Heart left ventricle (tissue), 16 donors: ENCODE measurements at places on chromosomes 13 and 19. TPM values are rescaled to one million over a fixed set of nuclear protein-coding genes. Genes with fewer than 3 reads are reported as not detected.
A peak's percentile ranks its signal among the peaks of the same experiment; 100 is the strongest.

DNA sequence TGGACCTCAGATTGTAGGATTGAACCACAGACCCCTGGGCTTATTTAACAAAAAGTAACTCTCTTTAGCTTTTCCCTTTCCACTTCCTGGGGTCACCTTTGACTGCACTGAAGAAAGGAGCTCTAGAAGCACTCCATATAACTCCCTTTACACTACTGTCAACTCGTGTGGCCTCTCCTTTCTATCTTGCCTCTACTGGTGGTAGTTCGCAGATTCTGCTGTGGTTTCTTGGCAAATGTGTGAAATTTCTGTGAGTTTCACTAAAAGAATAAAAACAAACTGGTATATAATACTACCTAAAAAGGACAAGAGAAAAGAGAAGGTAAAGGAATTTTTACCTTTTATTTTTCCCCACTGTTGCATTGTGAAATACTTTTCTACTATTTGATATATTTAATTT lies 1298.1 kb downstream of the PCDH9 start:
- H3K4me1 ChIP-seq = no peaks in the 10 kb centered on the region
- H3K27ac ChIP-seq = no peak overlapping the region
- no peaks in the 10 kb centered on the region for H3K36me3 ChIP-seq

GRCh38 chr13:46866150-46866549 lies 30.7 kb downstream of the HTR2A start:
- H3K4me3 ChIP-seq = no peak overlapping the region
- no peaks in the 10 kb centered on the region for H3K4me1 ChIP-seq
- H3K36me3 ChIP-seq = no peaks in the 10 kb centered on the region
- peak; percentile 66 for DNase-seq
- peaks cover 7% of the 10 kb centered on the region for H3K27me3 ChIP-seq

- no peak overlapping the region for H3K4me3 ChIP-seq
- H3K27me3 ChIP-seq = no peaks in the 10 kb centered on the region
- H3K4me1 ChIP-seq = no peaks in the 10 kb centered on the region
- H3K27ac ChIP-seq = no peak overlapping the region
- no peaks in the 10 kb centered on the region for H3K36me3 ChIP-seq
Observed at GRCh38 chr13:20258208-20258962, 26.3 kb upstream of the GJB6 start.

- H3K4me1 ChIP-seq = peaks cover 14% of the 10 kb centered on the region
- peak; percentile 84 for DNase-seq
- no peak overlapping the region for H3K27ac ChIP-seq
Observed at GRCh38 chr19:8580710-8581281, 3.6 kb upstream of the MYO1F start.

DNA sequence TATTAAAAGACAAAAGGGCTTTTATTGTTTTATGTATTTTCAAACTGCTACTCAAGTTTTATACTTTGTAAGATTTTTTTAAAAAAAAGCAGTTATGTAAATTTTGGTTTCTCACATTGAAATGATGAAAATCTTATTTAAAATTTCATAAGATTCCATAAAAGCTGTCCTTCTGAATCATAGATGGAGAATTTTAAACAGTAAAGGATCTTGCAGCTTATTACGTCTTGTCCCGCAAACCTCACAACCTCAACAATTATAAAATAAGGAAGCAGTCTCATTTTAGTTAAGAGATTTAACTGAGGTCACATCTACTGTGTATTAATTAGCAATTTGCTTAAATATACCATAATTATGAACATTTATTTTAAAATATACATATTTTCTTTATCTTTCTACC lies 581.0 kb upstream of the SPRY2 start:
- H3K36me3 ChIP-seq = no peaks in the 10 kb centered on the region
- DNase-seq = no peak
- no peak overlapping the region for H3K27ac ChIP-seq
- no peaks in the 10 kb centered on the region for H3K4me1 ChIP-seq

DNA sequence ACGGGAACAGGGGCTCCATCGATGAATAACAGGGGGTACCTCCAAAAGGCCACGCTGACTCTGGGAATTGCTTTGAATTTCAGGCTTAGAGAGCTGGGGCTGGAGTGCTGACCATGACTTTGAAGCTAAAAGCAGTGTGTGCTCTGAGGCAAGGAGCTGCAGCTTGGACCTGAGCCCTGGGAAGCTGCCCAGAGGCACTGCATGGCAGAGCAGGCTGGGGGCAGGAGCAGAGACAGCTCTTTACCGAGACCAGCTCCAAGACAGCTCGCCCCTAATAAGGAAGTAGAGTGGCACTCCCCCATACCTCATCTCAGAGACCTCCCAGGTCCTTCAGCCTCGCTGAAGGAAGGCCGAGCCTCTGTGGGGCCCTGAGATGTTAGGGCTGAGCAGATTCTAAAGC lies 200.2 kb downstream of the COL4A1 start:
- H3K27me3 ChIP-seq = no peaks in the 10 kb centered on the region
- no peak overlapping the region for H3K4me3 ChIP-seq
- H3K27ac ChIP-seq = peak overlapping the region; percentile 69
- peak; percentile 81 for DNase-seq

Gene IFT88
- total RNA-seq = 8.8 TPM

- H3K27ac ChIP-seq = no peak overlapping the region
- no peak overlapping the region for H3K4me3 ChIP-seq
- DNase-seq = no peak
- no peaks in the 10 kb centered on the region for H3K27me3 ChIP-seq
Observed at GRCh38 chr13:106432636-106433035, 102.8 kb downstream of the EFNB2 start.

DNA sequence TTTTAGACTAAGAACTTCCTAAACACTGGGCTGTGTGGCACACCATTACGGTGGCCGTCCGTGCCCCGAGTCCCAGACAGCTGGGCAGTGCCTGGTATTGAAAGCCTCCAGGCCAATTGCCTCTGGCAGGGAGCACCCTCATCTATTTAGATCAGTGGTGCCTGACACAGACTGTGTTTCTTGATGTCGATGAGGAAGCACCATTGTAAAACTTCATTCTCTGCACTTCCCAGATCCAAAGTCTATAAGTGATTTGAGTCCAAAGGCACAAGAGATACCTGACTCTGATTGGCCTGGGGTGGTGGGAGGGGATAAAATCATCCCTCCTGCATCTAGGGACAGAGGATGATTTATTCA lies 8.5 kb upstream of the STK24 start:
- peaks cover 5% of the 10 kb centered on the region for H3K4me1 ChIP-seq
- no peak for DNase-seq
- no peak overlapping the region for H3K27ac ChIP-seq
- no peaks in the 10 kb centered on the region for H3K27me3 ChIP-seq

GRCh38 chr13:95714142-95714832 lies 37.3 kb downstream of the DNAJC3 start:
- DNase-seq = no peak
- H3K4me1 ChIP-seq = no peaks in the 10 kb centered on the region
- peaks cover 7% of the 10 kb centered on the region for H3K36me3 ChIP-seq
- no peak overlapping the region for H3K4me3 ChIP-seq
- H3K27me3 ChIP-seq = no peaks in the 10 kb centered on the region
- no peak overlapping the region for H3K27ac ChIP-seq

Gene PPP1R13L
- 127 TPM for total RNA-seq

Gene CCDC9
- 12.8 TPM for total RNA-seq

GRCh38 chr19:38665950-38666662 lies 18.7 kb downstream of the ACTN4 start:
- H3K4me3 ChIP-seq = no peak overlapping the region
- H3K4me1 ChIP-seq = peaks cover 100% of the 10 kb centered on the region
- H3K27me3 ChIP-seq = no peaks in the 10 kb centered on the region
- H3K27ac ChIP-seq = peak overlapping the region; percentile 96

- DNase-seq = no peak
- peak overlapping the region; percentile 16 for H3K27ac ChIP-seq
- H3K27me3 ChIP-seq = no peaks in the 10 kb centered on the region
- no peak overlapping the region for H3K4me3 ChIP-seq
Observed at GRCh38 chr13:98921786-98922185, 56.1 kb downstream of the DOCK9 start.

DNA sequence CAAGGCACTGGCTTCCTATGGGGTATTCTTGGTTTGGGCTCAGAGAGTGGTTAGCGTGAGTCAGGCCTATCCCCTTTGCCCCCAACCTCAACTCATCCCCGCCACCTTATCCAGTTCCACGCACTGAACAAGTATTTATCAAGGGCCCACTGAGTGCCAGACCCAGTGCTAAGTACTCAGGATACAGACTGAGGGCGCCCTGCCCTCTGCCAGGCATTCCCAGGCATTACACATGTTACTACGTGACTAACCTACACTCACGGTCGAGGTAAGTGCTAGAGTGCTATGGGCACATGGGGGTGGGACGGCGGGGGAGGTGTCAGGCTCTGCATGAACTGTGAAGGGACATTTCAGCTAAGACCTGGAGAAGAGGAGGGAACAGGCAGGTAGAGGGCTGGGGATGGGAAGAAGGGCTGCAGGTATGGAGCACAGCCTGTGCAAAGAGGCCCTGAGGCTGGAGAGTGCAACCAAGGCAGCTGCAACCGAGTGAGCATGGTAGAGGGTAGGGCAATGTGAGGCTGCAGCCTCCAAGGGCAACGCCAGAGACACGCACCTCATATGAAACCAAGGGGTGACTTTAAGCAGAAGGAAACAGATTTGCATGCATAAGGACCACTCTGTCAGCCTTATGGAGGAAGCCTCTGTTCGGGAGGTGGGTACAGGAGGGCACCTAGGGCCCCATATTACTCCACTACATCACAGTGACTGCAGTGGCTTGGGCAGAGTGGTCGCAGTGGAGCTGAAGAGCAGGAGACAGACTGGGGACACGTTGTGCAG lies 22.5 kb downstream of the DHRS12 start:
- H3K4me1 ChIP-seq = peaks cover 11% of the 10 kb centered on the region
- no peak for DNase-seq
- no peak overlapping the region for H3K27ac ChIP-seq

DNA sequence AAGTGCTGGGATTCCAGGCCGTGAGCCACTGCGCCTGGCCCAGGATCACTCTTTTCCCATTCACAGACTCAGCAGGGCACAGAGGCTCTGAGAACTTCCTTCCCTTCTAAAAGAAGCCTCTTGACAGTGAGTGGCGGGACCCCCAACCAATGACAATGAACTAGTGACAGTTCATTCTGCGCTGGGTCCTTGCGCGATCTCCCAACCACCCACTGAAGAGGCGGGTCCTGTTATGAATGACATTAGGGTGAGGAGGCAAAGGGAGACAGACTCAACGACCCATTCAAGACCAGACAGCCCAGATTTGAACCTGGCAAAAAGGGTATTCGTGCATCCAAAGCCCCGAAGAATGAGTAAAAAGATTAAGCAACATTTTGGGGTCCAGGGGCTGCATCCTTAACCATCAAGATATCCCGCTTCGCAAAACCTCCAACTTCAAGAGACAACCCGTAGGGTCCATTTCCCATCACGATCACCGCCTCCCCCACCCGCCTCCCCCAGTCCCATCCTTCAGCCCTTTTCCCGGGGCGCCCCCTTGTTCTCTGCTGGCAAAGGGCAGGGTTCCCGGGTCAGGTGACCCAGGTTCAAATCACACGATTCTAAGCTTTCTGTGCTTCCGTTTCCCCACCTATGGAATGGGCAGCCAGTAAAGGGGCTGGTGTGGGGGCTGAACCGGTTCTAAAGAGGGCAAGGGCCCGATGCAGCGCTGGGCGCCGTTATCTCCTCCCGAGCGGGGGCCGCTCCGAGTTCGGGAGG lies 719 bp downstream of the SUGP2 start:
- DNase-seq = peak; percentile 96
- H3K27ac ChIP-seq = peak overlapping the region; percentile 99

Gene ZNF221
- 2.8 TPM for total RNA-seq

Gene FSD1
- not detected for total RNA-seq

Gene TRIM13
- total RNA-seq = 26.9 TPM

Gene SBK2
- total RNA-seq = 0.68 TPM

Gene LGALS14
- total RNA-seq = not detected

DNA sequence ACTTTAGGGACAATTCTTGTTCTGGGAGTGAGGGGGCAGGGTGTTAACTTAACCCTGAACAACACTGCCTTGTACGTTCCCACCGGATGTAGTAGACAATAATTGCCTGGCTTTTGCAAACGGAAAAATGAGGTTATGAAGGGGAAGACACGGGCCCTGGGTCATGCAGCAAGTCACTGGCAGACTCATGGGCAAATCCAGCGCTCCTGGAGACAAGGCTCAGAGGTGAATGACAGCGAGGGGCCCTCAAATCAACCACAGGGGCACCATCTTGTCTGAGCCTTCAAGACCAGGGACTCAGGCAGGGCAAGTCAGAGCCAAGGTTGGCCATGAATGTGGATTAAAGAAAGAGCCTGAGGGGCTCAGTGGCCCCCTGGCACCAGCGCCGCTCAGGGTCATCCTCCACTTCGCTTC lies 2.8 kb downstream of the RASA3 start:
- DNase-seq = no peak
- no peak overlapping the region for H3K27ac ChIP-seq
- no peaks in the 10 kb centered on the region for H3K27me3 ChIP-seq
- H3K36me3 ChIP-seq = no peaks in the 10 kb centered on the region
